Fibroblast of the aortic adventitia (primary cell): ENCODE measurements at places on chromosomes 12 and 14.

DNA sequence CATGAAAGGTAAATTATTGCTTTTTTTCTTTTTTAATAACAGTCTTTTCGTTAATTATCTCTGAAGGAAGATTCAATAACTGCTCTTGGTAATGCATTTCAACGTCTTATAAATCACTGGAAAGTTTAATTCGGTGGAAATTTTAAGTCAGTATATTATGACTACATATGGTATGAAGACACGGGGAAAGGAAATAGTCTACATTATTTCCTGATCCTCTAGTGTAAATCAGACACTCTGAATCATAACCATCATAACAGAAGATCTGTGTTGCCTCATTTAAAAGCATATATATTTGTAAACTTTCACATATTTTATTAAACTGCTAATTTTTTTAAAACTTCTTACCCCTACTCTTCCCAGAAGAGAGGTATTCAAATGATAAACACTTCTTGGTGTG lies 53.7 kb downstream of the EFCAB11 start:
- no peak for DNase-seq

- no peak for DNase-seq
Measured at GRCh38 chr12:62808166-62808879, 126.6 kb downstream of the PPM1H start.

GRCh38 chr14:61889914-61890351 lies 127.7 kb downstream of the SNAPC1 start:
- DNase-seq = no peak

DNA sequence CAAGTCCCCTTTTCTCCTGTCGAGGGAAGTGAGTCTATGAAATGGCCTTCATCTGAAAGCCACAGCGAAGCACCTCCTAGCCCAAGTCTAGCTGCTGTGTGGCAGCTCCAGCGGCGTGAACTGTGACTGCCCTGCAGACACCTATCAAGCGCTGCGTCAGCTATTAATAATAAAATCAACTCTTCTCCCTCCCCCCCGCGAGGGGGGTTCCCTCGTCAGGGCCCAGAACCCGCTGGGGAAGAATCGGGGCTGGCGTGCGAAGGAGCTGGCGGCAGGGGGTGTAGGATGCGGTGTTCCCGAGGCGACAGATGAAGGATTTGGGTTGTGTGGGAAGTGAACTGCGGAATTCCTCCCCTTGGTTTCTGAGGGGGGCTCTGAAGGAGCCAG lies 662 bp upstream of the ATP2A2 start:
- peak; percentile 38 for DNase-seq

DNA sequence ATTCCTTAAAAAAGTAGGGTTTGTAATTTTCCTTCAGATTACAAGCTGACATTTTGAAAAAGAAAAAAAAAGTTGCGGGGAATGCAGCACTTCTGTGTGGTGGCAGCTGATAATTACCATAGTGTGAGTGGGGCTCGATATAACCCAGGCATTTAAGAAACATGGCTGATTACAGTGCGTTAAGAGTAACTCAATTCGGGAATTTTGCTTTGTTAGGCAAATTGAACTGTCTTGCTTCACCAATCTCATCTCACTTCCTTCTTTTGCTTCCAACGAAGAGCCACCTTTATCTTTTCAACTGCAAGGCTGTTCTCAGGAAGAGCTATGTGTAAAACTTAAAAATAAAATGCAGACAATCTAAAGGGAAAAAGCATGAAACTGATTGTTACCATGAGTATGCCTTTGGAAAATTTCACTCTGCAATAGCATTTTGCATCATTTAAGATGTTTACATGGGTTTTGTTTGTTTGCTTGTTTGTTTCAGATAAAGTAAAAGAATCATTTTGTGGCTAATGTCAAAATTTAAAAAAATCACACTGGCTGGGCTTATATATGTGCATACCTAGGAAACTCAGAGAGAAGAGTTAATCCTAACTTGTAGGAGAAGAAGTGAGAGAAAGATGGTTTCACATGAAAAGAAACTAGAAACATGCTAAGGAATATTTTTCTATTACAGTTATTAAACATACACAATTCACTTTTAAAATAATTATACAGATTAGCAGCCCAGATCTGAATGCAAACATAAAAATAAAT lies 295.9 kb upstream of the ATP2B1 start:
- no peak for DNase-seq

- peak; percentile 78 for DNase-seq
Measured at GRCh38 chr14:51780006-51780692, 80.3 kb upstream of the GNG2 start.

- peak; percentile 70 for DNase-seq
Measured at GRCh38 chr14:32693114-32693513, 245.6 kb upstream of the NPAS3 start.

- no peak for DNase-seq
Measured at GRCh38 chr14:95426116-95426475, 90.4 kb downstream of the SYNE3 start.

- DNase-seq = no peak
Measured at GRCh38 chr14:103627073-103628025, 1.7 kb upstream of the KLC1 start.

GRCh38 chr12:11771356-11771755 lies 121.9 kb downstream of the ETV6 start:
- DNase-seq = no peak

GRCh38 chr14:61582815-61583214 lies 112.5 kb upstream of the HIF1A start:
- peak; percentile 82 for DNase-seq

DNA sequence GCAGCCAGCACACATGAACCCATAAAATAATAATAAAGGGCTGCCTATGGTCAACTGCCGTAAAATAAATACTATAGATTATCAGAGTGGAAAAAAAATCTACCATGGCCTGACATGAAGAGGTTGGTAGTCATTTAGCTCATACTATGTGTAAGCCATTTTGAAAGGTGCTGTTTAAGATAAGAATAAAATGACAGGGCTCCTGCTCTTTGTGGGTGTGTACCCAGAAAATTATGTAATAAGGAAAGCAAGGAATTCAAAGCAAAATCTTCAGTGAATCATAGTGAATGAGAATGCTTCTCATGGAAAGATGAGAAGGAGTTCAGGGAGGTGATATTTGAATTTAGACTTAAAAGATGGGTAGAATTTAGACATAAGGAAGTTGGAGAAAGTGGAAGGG lies 42.9 kb upstream of the PPM1H start:
- DNase-seq = no peak

DNA sequence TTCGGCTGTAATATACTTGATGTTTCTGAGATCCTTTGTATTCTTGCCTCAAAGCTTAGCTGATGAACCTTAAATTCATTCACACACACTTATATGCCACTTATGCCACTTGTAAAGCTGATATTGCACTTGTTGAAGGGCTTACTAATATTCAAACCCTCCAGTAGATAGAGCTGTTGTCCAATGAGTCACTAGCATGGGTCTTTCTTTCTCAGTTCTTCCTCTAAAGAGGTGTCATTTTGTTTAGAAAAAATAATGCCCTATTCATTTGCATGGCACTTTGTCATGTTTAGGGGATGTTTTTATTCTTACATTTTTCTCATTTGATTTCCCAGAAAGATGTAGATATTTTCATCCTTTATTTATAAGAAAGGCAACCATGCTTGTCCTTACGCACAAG lies 56.4 kb downstream of the MON2 start:
- peak; percentile 16 for DNase-seq

- DNase-seq = peak; percentile 8
Measured at GRCh38 chr12:88703790-88704189, 123.5 kb upstream of the KITLG start.

GRCh38 chr12:2429032-2429431 lies 365.7 kb upstream of the FKBP4 start:
- peak; percentile 63 for DNase-seq

- peak; percentile 19 for DNase-seq
Measured at GRCh38 chr12:92614502-92614901, 88.3 kb upstream of the PLEKHG7 start.

- peak; percentile 13 for DNase-seq
Measured at GRCh38 chr14:63392236-63392635, 73.5 kb upstream of the GPHB5 start.

DNA sequence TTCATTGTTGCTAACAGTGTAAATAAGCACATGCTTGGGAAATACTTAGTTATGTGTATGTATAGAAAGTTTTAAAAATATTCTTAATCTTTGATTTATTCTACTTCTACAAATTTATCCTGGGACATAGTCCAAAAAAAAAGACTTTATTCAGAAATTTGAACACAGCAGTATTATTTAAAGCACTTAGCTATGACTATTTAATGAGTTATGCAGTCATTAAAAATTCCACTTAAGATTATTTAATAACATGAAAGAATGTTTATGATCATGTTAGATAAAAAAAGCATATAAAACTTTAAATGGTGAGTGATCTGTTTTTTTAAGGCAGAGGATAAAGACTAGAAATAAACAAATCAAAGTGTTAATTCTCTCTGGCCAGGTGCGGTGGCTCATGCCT lies 78.3 kb downstream of the BAZ1A start:
- DNase-seq = no peak

- no peak for DNase-seq
Measured at GRCh38 chr12:68176257-68176656, 16.7 kb upstream of the IFNG start.

DNA sequence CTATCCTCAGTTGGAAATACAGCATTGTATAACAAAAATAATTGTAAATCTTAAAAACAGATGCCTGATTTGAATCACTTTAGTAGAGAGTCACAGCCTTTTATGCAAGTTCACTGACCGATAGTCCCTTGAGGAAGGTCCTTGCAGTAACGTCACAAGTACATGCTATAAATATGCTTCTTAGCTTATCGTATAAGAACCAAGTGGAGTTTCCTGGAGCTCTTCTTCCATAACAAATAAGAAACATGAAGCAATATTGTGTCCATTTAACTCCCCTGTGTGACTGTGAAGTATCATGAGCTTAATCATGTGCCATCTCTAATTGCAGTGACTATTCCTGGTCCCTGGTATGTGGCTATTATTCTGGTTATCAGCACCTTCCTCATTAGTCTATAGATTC lies 107.9 kb downstream of the SLC38A4 start:
- no peak for DNase-seq

DNA sequence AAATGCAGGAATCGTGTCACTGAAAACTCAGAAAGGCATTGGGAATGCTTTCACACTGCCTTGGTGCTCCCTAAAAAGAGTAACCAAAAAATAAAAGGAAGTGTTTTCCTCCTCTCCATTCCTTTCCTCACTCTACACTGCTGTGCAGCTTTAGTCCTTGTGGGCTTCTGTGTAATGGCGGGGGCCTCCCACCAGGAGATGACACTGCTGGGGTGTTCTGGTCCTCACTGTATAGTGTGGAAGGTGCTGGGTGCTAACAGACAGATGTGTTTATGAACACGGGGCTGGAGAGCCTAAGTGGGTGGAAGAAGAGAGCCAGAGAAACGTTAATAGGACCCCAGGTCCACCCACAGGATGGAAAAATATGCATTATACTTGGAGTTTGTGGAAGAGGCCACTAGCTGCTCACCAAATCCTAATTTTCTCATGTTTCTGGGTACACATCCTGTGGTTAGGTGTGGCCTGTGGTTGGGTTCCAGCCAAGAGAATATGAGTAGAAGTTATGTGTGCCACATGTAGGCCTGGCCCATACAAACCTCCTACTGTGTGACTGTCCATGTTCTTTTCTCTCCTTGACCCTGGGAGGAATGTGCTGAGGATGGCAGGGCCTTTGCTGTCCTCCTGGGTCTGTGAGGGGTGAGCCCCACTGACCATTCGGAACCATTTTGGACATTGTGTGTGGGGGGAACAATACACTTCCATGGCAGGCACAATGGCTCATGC lies 14.0 kb upstream of the C1S start:
- DNase-seq = no peak

GRCh38 chr12:130715998-130716968 lies at the start of gene RIMBP2:
Gene RIMBP2, minus strand, starts transcription at chr12:130716299. Its CDS starts 237,286 bp downstream, at chr12:130479013.
- peak; percentile 23 for DNase-seq

DNA sequence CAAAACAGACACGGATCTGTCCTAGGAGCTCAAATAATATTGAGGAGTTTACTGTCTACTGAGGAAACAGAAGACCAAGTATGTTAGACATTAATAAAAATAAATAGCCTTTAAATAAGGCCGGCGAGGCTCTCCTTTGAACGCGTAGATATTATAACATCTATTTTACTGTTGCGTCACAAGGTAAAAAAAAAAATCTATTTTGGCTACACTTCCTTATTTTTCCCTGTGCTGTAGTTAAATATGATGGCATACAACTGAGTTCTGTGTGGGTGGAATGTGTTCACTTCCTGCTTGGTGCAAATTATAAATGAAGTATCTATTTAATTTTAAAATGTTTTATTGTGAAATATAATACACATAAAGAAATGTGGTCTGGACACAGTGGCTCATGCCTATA lies 17.2 kb upstream of the RAD52 start:
- DNase-seq = no peak

DNA sequence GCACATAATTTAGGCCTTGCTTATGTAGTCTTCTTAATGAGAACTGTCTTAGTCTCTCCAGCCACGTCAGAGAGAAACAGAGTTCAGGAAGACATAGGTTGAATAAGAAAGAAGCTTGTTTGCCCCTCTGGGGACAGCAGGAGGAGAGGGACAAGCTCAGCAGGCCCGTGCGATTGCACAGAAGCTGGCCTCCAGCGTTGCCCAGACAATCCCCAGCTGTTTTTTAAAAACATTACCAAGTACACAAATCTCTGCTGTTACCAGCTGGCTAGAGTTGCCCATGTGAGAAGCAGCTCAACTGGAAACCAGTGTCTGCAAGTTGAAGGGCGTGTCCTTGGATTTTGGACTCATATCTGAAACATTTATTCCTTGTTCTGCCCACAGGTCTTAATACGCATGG lies 232.6 kb downstream of the EFCAB11 start:
- no peak for DNase-seq

- DNase-seq = no peak
Measured at GRCh38 chr12:28936711-28937110, 212.4 kb upstream of the FAR2 start.

GRCh38 chr12:30880813-30881212 lies 45.7 kb upstream of the TSPAN11 start:
- DNase-seq = no peak

GRCh38 chr12:16608946-16609539 lies 3.1 kb upstream of the LMO3 start:
- DNase-seq = no peak

GRCh38 chr12:54393743-54394142 lies 9.2 kb upstream of the ZNF385A start:
- no peak for DNase-seq

DNA sequence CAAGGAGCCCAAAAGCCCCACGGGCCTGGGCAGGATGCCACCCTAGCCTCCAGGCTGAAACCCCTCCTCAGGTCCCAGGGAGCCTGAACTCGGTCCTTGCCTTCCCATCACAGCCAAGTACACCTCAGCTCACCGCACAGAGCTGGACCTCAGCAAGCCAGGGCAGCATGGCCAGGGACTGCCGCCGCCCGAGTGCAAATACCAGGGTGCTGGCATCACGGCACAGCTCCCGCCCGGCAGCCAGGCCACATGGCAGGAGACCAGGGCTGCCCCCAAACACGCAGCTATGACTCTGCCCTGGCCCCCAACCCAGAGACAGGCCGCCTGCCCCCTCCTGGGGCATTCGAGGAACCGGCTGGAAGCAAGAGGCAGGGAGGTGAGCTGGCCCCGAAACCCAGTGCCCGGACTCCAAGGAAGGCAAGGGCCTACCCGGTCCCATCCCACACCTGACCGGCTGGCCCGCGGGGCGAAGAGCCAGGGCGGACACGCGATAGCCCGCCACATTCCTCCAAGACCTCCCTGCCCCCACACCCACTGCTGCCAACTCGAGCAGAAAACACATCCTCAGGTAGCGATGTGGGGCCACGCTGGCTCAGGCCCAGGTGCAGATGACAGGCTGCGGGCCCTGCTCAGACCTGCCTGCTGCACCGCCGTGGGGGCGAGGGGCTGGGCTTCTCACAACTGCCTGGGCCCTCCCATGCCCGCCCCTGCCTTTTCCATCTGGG lies 2.7 kb downstream of the JAG2 start:
- no peak for DNase-seq
